NCI-H2171 (cell line): ENCODE measurements at places on chromosomes 2 and 18.

- DNase-seq: no peak
These were observed 31.1 kb upstream of the SATB2 start for GRCh38 chr2:199488772-199489400.

DNA sequence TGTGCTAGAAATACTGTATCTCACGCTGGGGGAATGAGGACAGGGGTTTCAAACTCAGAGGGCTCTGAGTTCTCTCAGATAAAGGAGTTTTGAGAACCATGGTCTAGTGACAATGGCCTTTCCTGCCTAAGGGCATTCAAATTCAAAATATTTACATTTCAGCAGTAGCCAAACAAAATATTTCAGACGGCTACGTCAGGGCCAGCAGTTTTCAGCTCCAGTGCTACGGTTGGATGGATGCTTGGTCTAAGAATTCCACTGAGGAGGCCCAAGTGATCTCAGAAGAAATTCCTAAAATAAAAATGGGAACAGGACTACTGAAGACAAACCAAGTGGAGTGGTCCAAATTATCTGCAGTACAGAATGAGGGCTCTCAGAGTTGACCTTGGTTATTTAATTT is 41.1 kb upstream of the SCG2 start:
- no peak for DNase-seq

DNA sequence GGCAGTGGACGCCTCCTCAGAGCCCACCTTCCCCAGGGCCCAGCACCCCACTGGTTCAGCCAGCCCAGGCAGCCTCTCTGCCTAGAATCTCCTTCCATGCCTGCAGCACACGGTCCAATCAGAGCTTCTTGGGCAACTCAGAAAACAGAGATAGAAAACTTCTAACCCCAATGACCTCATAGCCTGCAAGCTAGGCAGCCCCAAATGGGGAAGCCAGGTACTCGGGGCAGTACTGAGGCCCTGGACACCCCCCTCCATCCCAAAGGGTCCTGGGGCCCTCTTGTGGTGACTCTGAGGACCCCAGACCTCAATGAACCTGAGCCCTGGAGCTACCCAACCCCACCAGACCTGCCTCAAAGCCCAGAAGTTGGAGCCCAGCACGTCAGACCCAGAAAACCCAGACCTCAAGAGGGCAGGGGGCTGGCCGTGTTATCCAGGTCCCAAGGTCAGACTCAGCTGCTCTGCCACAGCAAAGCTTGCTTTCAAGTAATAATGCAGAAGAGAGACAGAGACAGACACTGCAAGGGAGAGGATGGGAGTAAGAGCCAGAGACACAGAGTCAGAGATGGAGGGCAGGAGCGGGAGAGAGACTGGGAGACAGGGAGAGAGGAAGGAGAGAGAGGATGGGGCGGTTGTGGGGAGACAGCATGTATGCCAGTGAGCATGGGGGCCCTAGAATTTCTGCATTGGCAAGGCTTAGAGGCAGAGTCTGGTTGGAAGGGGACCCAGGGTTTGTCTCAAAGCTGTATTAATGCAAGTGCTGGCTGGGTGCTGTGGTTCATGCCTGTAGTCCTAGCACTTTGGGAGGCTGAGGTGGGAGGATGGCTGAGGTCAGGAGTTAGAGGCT is 28.2 kb downstream of the SERTAD2 start:
- DNase-seq: no peak

DNA sequence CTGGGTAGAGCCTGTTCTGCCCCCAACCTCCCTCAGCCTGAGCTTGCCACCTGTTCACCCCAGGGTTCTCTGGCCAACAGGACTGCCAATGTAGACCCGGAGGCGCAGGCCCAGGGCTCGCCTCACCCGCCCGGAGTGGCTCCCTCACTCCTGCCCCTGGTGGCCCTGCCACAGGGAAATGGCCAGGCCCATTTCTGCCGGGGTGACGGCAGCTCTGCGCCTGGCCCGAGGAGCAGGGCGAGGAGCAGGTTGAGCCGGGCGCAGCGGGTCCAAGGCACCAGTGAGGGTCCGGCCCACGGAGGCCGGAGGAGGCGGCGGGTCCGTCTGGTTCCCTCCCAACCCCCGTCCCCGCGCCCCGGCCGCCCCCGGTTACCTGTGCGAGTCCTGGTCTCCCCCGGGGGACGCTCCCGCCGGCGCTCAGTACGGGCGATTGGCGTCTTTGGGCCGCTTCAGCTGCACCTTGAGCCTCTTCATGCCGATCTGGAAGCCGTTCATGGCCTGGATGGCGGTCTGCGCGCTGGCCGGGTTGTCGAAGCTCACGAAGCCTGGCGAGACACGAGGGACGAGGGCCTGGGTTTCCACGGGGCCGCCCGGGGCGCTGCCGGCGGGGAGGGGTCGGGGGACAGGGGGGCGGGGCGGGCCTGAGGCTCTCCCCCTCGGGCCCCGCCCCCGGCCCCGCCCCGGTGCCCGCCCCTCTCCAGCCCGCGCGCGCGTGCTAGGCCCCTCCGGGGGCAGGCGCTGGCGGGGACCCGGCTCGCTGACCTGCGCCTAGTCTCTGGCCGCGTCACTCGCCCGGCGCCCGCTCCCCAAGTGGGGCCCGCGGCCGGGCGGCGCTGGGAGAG is 312.0 kb downstream of the CELF4 start:
- DNase-seq: peak; percentile 16

GRCh38 chr2:142878031-142878678 is 691 bp downstream of the KYNU start:
- DNase-seq: no peak

DNA sequence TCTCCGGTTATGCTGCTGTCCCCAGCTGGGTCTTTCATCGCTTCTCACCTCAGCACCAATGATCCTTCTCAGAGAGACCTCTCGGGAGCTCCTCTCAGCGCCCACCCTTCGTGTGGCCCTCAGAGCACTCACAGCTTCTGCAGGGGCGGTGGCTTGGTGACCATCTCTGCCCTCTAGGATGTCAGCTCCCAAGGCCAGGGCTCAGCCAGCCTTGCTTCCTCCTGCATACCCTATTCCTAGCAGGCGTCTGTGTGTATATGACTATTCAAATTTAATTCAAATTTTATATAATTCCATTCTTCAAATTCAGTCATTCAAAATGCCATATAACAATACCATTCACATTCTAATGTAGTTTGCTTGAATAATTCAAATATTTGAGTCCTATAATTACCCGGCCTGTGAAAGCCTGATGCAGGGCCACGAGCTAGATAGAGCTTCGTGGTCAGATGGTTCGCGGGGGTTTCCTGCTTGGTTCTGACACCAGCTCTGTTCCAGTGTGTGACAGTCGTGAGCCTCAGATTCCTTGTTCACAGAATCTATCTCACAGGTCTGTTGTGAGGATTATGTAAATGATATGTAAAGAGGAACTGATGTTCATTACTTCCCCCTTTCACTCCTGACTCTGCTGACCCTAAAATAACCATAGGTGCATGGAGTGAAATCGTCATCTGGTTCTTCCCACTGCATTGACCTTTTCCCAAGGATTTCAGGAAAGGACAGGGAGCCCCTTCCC is 94.0 kb upstream of the CNGA3 start:
- no peak for DNase-seq

DNA sequence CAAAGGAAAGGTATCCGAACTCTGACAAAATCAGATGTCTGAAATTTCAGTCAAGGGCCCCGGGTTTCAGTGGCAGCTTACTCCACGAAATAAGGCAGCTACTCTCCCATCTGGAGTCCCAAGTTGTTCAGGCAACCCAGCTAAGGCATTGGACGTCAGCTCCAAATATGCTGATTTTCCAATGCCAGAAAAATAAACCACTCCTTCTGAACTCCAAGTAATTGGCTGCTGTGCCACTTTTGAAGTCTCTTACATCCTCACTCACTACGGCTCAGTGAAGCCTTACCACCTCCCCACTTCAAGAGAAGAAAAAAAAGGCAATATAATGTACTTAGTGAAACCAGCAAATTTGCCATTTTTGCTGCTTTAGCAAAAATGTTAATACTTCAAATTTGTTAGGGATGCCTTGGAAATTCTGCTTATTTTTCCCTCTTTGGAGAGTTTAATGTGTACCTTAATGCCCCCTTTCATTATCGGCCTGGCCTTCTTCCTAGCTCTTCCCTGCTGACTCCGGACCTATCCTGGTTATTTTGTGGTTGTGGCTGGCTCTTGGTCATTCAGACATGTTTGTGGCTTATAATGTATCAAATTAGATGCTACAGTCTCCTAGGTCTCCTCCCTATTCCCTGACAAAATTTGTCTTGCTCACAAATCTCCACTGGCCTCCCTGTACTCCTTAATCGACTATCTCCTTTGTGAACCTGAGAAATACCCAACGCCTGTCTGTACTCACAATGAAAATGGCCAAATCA is 589.2 kb upstream of the ZEB2 start:
- DNase-seq: no peak

GRCh38 chr2:26493566-26493965 is 15.6 kb upstream of the OTOF start:
- no peak for DNase-seq

- no peak for DNase-seq
These were observed 15.7 kb downstream of the GRHL1 start for GRCh38 chr2:9967053-9967775.

- DNase-seq: no peak
These were observed 65.0 kb upstream of the TSPYL6 start for GRCh38 chr2:54321047-54321446.

- no peak for DNase-seq
These were observed 26.0 kb upstream of the IL37 start for GRCh38 chr2:112884869-112885505.

DNA sequence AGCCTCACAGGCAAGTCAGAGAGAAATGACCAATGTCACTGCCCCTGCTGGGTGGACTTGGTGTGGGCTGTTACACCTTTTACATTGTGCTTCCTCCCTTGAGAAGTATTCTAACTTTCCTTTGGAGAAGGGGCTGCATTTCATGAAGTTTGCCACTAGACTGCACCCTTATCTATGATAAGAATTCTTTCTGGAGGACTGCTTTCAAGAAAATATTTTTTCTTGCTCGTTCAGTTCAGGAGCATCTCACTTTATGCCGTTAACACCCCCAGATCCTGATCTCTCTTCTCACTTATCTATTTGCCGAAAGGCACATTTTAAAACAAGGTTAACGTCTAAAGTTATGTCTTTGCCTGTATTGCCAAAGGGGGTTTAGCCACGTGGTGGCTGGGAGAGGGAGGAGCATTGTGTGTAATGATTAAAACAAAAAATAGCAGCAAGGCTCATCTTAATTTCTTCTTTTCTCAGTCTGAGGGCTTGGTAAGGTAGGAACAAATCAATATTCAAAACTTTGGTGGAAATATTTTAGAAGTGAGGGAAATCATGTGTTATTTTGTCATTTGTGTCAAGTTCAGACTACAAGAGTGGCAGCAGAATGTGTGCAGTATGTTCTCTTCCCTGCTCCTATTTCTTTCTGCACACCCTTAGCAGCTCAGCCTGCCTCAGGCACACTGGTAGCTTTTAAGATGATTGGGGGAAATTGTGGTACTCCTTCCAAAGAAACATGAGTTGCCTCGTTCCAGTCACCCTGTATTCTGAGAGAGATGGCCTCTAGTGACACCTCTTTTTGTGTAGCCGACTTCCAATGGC is 1.6 kb upstream of the IGFBP5 start:
- no peak for DNase-seq

DNA sequence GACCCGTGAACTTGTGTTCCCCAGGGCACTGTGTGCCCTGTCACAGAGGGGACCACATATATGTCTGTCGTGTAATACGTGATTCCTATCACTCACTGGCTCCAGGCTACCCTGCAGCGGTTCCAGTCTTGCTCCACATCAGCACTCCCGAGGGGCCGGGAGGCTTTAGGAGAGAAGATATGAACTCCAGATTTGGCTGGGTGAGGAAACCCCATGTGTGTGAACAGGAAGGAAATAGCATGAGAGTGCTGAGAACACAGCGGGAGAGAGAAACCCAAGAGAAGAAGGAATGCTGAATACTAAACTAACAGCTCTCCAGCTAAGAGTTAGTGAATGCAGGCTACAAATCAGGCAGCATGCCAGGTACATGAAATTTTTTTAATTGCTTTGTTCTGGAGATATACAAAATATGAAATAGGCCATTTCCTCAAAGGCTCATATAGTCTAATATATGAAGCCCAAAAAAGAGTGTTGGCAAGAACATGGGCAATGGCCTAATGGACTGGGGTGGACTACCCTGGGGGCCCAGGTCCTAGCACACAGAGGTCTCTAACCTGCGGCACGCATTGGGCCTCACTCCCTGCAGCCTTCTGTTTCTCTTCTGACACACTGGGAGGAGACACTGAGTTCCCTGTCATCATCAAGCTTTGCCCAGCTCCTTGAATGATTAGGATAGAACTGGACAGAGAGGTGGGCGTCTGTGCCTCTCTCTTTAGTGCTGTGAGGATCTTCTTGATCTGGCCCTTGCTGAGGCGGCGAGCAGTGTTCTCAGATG is 372.8 kb upstream of the RAB6C start:
- no peak for DNase-seq

DNA sequence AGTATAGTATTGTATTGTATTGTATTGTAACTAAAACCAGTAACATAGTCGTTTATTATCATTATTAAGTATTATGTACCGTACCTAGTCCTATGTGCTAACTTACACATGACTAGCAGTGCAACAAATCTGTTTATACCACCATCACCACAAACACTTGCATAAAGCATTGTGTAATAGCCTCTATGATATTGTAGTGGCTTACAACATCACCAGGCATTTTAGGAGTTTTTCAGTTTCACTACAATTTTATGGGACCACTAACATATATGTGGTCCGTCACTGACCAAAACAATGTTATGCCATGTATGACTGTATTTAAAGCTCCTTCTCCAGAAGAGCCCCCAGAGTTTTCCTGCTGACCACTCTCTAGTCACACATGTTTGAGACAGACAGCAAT is 306.2 kb downstream of the SETBP1 start:
- no peak for DNase-seq

- peak; percentile 77 for DNase-seq
These were observed 185.0 kb downstream of the ANAPC1 start for GRCh38 chr2:111698743-111699554.

DNA sequence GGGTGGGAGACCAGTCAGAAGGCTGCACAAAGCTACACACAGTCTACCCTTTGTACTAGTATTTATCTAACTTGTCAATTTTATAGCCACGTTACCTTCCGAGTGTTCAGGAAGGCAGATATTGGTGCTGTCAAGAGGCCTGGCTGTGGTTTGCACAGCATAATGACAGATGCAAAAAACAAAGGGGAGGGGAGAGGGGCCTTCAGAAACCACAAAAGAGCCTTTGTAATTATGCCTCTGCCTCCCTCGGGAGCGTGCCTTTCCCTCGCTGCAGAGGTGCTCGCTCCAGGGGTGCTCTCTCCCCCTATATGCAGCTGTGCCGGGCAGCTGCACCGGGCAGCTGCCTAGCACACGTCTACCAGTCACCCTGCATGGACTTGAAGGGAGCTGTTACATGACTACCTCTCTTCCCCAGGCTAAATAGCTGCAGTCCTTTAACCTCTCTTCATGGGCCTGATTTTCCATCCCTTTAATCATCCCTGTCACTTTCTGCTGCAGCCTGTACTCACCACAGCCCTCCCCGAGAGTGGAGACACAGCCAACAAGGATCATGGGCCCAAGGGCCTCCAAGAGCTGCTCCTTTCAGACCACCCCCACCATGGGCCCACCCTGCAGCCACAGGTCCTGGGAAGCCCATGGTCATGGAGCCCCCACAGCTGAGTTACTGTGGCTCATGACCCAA is 168.4 kb upstream of the PKDCC start:
- DNase-seq: peak; percentile 59

- no peak for DNase-seq
These were observed 143.0 kb upstream of the GATA6 start for GRCh38 chr18:22026362-22026761.
